ENCODE measurements at places on chromosomes 2 and 18.

DNA sequence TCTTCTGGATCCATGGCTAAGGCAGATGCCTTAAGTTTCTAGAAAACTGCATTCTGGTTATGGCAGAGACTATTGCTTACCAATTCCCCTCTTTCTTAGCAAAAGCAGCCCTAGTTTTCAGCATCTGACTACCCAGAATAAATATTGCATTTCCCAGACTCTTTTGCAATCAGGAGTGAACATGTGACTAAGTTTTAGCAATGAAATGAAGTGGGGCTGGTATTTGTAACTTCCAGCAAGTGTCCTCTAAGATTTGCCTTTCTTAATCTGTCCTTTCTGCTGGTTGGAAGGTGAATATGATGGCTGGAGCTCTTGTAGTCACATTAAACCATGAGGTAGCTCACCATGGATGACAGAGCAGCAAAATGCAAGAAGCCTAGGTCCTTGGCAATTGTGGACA is 132.9 kb upstream of the PKDCC start:
- DNase-seq: no peak

DNA sequence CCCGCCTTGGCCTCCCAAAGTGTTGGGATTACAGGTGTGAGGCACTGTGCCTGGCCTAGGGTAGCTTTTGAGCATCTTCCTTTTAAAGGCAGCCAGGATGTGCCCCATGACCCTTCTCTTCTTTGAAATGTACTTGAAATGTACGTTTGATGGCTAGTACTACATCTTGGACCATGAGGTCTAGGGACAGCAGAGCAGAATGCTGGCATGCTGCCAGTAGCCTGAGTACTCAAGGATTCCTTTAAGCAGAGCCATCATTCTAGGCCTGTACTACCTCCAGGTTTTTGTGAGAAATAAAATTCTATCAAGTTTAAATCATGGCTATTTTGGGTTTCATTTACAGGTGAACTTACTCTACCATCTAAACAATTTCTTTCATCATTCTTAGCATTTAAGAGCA is 2.9 kb upstream of the EML6 start:
- DNase-seq: no peak

- no peak for DNase-seq
These were observed 49.7 kb downstream of the RDH14 start for GRCh38 chr2:18510775-18511174.

DNA sequence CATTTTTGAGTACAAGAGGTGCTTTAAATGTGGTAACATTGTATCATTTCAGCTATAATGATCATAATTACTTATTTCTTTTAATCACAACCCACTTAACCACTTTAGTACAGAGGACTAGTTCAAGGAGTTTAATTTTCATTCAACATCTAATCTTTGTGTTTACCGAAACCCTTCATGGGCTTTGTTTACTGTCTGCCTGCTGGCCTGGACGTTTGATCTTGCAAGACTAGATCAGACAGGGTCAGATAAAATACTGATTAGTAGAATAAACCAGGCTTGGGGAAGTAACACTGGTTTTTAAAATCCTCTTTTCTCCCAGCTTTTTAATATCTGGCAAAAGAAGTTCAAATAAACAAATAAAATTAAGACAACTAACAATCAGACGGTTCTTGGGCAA is 93.6 kb downstream of the SATB2 start:
- DNase-seq: no peak

- no peak for DNase-seq
These were observed 118.6 kb downstream of the LYPD6 start for GRCh38 chr2:149449017-149449416.

GRCh38 chr2:77977471-77978063 is 455.4 kb upstream of the LRRTM4 start:
- no peak for DNase-seq

DNA sequence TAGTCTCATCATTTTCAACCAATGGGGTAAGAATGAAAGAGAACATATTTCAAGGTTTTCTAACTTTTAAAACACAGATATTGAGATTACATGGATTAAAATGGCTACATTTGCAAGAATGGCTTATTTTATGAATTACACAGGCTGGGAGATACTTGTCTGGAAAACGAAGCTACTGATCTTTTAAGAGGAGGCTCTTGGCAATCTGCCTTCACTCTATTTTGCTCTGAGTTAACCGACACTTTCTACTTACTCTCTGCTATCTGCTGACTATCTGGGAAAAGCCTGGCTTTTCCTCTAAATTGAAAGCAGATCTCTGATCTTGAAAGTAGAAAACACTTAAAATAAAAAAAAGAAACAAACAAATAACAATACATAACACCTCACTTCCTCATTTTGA is 325.4 kb upstream of the LINC00305 start:
- DNase-seq: no peak
